ENCODE measurements at places on chromosomes 3 and 15.
A peak's percentile ranks its signal among the peaks of the same experiment; 100 is the strongest.

GRCh38 chr3:45684327-45684892 lies 4.8 kb upstream of the SACM1L start:
- DNase-seq: no peak

GRCh38 chr3:57699591-57699990 lies 6.7 kb upstream of the DENND6A start:
- DNase-seq: no peak

DNA sequence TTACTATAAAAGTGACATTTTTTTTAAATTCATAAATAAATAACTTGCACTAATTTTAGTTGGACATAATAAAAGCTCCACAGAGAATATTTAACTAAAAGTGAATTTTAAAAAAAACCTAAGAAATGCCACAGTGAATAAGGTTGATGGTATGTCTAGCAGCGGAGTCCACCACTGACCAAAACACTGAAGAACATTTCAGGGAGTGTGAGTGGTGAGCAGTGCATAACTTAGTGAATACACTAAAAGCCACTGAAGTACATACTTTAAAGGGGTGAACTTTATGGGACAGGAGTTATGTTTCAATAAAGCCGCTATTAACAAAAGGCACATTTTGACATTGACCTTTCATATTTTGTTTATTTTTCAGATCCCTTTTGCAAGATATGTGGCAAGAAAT lies 32.3 kb downstream of the SRP14 start:
- DNase-seq: peak; percentile 71

- DNase-seq: no peak
Observed at GRCh38 chr15:86157606-86158293, 78.1 kb downstream of the AGBL1 start.

DNA sequence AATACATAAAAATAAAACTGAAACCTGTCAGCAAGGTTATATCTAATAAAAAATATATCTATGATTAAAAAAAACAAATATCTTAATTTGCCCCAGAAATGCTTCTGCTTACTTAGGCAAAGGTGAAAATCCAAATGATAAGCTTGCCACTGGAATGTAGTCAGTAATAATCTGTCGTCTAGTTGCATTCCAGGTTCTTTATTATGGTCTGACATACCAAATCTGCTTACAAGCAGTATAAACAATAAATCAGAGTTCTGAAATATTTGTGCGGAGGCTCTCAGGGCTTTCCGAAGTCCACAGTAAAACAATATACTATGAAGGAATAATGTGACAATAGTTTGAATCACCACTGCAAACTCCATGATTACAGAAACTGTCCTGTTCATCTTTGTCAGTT lies 1133.5 kb downstream of the ROBO1 start:
- no peak for DNase-seq

- no peak for DNase-seq
Observed at GRCh38 chr3:31561891-31562290, 29.2 kb downstream of the STT3B start.

DNA sequence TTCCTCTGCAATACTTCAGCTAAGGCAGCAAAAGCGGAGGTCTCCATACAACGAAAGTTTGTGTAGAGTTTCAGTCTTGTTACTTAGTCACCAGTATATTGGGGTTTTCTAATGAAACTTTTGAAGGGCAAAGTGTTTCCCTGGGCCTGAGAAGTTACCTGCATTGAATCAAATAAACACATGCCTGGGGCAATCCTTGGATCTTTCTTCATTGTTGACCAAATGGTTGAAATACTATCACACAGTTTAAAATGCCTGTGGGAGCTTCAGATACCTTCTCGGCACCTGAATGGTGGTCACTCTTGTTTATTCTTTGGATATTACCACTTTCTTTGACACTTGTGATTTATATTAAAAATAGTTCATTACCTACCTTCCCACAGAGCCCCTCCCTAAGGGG lies 988 bp upstream of the CHSY1 start:
- no peak for DNase-seq

- DNase-seq: peak; percentile 75
Observed at GRCh38 chr15:65638681-65639089, 16.9 kb downstream of the SLC24A1 start.

DNA sequence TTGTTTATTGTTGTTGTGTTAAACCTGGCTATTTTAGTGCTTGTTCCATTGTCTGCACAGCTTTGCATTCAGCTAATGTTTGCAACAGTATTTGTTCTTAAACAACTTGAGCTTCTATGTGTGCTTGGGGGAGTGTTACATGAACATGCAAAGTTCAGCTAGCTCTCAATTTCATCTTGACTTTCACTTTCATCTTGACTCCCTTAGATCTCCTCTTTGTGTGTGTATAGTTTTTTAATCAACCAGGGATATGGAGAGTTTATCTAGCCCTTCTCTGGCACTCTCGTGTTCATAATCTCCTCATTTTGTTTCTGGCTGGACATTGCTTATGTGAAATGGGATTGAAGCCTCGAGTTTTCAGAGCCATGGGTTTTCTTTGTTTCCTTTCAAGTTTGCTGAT lies 212.4 kb upstream of the ZBTB20 start:
- DNase-seq: peak; percentile 5

GRCh38 chr15:55991802-55992768 lies 1.3 kb downstream of the NEDD4 start:
- DNase-seq: peak; percentile 8

DNA sequence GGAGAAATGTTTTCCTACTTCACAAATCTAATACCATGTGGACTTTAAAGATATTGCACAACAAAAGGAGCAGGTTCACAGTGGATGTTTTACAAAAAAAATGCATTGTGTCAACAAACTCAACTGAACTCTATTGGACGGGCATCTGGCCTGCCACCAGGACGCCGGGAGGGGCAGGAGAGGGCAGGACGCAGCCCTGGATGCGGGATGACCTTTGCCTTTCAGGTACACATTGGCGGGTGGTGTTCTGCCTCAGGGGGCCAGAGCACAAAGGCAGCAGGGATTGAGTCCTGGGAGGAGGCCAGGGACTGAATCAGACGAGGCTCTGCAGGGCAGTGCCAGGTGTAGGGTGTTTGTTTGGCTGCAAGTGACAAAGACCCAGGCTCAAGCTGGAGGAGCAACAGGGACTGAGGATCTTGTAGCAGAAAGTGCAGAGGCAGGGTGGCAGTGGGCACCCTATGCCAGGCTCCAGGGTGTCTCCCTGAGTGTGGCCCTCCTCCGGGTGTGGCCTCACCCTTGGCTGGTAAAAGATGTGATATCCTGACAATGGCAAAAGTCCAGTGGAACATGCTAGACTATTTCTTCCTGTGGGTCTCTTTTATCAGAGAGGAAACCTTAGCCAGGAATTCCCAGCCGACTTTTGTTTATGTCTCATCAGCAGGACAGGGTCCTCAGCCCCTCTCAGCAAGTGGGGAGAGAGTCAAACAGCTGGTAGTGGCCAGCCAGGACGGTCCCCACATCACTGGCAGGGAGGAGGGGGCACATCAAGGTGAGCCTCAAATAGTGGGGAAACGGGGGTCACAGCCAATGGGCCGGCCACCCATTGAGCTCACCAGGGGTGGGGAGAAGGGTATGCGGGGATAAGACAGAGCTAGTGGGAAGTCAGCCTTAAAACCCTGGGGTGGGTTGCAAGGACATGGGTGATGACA lies 29.7 kb upstream of the KLF13 start:
- no peak for DNase-seq

- no peak for DNase-seq
Observed at GRCh38 chr3:188822411-188822810, 349.4 kb upstream of the TPRG1 start.

DNA sequence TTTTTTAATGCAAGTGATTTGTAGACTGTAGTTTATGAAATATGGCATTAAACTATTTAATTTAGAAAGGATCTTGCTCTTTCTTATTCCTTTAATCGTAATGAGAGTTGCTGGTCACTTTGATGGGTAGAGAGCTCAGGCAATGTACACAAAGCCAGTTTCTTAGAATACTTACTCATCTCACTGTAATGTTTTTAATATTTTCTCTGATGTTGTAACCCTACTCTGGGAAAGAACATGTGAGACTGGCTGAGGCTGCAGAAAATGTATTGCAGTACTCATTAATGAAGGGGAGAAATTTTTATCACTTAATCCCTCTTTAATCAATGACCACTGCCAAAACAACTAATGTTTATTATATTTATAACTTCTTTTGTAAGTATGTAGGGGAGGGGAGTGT lies 479.4 kb upstream of the KCNMB2 start:
- no peak for DNase-seq

Data from EL (cell line).